ENCODE measurements at places on chromosomes 7 and 10.

DNA sequence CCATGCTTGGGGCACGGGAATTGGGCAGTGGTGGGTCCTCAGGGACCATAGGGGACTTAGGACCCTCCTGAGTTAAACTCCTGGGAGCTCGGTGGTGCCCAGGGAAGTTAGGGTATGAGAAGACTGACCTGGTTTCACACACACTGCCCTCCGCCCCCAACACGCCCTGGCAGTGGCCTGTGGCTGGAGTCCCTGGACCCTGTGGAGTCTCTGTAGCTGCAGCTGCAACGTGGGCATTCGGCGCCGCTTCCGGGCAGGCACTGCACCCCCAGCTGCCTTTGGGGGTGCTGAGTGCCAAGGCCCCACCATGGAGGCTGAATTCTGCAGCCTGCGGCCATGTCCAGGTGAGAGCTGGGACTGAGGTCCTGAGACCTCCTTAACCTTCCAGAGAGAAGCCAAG is 29.9 kb upstream of the ZNF862 start:
- no peak for DNase-seq

DNA sequence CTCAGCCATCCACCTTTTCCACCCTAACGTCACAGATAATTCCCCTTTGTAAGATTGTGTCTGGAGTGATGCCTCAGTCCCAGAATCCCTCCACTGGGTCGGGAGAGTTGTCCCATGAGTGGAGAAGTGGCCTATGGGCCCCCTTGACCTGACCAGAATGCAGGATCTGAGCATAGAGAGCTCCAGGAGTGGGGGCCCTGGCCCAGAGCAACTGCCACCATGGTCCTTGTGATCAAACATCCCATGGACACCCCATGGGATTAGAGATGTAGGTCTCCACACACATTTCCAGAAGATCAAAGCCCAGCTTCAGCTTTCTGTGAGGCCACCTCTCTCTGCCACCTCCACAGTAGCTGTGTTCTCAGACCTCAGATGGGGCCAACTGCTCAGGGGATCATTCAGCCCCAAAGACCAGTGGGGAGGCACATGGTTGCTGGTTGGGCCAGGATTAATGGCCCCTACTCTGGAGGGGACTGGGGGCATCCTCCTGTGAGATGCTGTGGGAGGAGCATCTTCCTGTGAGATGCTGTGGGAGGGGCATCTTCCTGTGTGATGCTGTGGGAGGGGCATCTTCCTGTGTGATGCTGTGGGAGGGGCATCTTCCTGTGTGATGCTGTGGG is 28.5 kb upstream of the DPYSL4 start:
- no peak for DNase-seq

DNA sequence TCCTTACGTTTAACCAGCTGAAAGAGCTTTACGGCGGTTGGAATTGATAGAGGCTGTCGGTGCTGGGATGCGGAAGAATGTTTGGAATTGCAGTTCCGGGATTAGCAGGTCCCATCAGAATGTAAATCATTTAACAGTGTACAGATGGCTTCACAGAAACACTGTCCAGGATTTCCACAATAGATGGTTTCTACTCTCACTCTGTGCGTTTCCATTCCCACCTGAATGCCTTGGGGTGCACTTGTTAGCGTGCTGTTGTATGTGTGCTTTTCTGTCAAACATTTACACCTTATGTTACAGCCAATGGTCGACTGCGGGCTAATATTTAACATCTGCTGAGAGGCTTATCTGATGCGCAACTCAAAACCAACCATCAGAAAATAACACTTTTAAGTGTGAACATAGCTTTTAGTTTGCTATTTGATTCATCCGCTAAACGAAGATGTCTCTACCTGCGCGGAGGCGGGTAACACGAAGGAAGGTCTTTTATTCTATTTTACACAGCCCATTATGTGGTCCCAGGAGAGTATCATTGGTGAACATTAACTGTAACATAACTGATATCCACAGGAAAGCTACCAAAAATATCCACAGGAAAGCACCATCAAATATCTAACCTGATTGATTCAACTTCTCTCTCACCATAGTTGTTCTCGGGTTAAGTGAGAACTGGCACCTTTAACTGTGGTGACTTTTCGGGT is 179.0 kb downstream of the PRPF18 start:
- no peak for DNase-seq

DNA sequence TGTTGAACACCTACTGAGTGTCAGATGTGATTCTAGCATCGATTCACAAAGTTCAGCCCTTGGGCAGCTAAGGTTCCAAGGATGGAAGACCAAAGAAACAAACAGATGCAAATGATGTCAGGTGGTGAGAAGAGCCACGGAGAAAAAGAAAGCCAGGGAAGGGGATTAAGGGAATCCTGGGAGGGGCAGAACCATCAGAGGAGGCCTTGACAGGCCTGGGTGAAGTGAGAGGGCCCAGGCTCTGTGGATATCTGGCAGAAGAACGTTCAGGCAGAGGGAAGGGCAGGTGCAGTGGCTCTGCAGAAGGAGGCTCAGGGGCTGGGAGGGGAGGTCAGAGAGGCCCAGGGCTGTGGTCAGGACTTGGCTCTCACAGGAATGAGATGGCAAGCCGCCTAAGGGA is 90.4 kb downstream of the C10orf105 start:
- no peak for DNase-seq

DNA sequence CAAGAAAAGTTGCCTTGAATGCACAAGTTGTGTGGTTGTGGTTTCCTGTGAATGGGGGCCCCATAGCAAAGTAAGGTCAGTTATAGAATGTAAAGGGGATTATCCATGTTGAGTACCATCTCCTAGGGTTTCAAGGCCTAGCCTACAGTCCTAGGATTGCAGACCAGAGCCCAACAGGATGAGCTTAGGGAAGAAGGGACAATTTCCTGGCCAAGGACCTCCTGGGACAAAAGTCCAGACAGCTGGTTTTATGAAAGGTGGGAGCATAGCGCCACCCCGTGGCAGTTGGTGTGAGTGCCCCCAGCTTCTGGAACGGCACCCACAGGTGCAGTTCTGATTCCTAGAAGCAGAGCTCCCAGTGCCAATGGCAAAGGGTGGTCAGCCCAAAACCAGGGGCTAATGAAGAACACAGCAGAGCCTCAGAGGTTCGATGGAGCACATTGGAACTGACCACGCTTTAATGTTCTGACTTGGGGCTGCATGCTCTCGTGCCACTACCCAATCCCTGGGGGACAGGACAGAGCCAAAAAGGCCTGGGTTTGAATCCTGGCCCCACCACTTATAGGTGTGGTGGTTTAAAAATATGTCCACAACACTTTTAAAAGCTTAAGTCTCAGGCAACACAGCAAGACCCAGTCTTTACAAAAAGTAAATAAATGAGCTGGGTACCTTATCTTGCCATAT is 25.8 kb upstream of the TMEM120A start:
- DNase-seq: peak; percentile 4

GRCh38 chr10:91909117-91909677 is at the start of gene FGFBP3:
FGFBP3 (minus strand) TSS chr10:91909486; CDS start chr10:91908969, 517 bp downstream.
- no peak for DNase-seq

- no peak for DNase-seq
Observed at GRCh38 chr7:155231941-155232340, 65.7 kb upstream of the INSIG1 start.

- DNase-seq: no peak
Observed at GRCh38 chr7:39894904-39895303, 55.2 kb upstream of the CDK13 start.

DNA sequence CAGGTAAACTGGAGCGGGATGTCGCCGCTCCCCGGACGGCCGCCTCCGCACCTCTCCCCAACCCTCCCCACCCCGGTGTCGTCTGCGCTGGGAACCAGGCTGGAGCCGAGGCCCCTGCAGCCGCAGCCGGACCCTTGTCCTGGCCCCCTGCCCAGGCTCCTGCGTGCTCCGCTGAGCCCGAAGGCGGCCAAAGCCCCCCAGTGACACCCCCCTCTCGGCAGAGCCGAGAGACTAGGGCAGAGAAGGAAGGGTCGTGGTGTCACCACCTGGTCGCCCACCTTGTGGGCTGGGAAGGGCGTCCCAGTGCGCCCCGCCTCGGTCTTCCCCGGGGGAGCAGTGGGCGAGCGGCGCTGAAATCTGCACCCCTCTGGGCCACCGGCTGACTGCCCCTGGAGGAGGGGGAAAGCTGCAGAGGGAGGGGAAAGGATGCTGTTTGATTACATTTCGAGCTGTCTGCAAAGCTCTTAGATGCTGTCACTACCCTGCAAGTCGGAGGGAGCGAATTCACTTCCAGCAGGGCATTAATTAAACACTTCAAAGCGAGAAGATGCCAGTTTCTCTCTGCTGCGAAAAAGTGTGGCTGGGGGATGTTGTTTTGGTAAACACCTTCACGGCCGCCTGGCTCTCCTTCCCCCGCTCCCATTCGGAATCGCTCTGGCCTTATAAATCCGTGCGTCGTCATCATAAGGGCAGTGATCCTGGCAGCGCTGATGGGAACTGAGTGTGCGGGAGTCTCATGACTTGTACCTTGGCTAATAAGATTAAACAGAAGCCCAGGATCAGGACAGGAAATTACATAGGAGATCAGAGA is 622 bp downstream of the DYNC1I1 start:
- no peak for DNase-seq

DNA sequence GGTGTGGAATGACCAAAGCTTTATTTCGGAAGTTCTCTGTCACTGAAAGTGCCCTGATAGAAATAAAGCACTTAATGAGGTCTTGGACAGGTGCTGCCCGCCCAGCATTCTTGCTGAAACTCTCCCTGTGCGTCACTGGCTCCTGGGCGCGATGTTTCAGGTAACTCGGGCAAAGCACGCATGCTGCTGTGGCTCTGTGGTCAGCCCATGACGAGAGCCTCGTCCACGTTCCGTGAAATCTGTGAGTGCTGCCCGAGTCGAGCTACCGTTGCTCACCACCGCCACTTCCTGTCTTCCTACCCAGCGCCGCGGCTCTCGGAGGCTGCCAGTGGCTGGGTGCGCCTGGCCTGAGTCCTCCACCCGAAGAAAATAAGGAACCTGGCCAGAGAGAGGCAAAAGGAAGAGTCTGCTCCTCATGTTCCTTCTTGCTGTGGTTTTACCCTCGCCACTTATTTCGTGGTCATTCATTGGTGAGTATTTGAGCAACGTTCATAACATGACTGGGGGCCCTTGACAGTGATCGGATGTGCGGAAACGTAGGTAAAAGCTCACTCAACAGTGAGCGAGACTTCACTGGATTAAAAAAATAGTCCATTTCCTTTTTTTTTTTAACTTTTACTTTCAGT is 95.5 kb downstream of the MAP3K8 start:
- no peak for DNase-seq

DNA sequence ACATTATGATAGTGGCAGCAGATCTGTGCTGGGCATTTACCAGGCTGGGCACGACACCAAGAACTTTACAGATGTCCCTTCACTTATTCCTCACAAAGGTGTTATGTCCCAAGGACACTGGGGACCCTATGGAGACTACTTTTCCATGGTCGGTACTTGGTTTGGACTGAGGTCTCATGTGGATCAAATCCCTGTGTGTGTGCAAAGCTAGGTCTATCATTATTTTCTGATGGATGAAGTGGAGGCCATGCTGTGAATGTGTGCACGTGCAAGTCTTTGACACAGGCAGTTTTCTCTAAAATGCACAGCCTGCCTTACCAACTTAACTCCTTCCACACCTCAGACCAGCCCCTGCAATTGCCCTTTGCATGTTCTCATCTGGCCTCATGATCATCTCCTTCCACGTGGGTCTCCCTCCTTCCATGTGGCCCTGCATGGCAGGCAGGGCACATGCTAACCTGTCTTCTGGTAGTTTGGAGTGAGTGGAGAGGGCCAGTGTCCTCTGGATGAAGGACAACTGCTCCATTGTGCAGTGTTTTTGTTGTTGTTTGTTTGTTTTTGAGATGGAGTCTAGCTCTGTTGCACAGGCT is 16.0 kb upstream of the ZNF273 start:
- no peak for DNase-seq

DNA sequence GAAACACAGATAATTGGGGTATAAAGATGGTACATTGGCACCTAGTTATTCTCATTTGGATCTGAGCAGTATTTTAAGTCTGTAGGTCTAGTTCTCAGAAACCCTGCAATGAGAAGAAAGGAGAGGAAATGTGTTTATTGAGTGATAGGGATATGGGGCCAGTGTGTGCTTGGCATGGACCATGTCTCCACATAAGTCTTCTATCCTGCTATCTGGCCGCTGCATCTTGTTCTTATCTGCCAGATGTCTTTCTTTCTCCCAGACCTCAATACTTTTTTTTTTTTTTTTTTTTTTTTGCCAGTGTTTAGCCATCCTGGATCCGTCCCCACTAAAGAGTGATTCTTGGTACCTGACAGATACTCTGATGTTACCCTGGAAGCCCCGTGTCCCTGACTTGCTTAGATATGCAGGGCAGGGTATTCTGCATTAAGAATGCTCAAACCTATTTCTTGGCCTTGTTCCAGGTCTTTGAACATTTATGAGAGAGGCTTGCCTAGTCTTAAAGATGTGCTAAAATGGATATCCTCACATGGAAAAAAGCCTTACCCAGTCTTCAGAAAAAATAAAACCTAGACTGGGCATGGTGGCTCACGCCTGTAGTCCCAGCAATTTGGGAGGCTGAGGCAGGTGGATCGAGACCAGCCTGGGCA is 10.0 kb downstream of the MTURN start:
- DNase-seq: no peak

- no peak for DNase-seq
Observed at GRCh38 chr7:148903504-148903903, 19.4 kb upstream of the EZH2 start.

- DNase-seq: no peak
Observed at GRCh38 chr10:130777507-130778165, 533.9 kb downstream of the TCERG1L start.

DNA sequence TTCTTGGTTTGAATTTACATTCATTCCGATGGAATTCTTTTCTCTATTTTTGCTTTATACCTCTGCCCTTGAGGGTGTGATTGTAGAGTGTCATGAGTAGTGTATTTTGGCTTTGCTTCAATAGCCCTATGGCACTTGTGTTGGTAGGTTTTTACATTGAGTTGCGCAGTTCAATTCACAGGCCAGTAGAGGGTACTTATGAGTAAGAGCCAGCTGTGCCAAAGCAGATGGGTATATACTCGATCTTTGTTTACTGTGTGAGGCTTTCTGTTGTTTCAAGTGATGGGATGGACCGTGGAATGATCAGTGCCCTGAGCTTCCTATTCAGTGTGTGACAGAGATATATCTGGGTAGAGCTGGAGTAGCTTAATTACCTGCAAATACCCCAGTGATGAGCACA is 4.3 kb upstream of the AKR1C3 start:
- DNase-seq: no peak

DNA sequence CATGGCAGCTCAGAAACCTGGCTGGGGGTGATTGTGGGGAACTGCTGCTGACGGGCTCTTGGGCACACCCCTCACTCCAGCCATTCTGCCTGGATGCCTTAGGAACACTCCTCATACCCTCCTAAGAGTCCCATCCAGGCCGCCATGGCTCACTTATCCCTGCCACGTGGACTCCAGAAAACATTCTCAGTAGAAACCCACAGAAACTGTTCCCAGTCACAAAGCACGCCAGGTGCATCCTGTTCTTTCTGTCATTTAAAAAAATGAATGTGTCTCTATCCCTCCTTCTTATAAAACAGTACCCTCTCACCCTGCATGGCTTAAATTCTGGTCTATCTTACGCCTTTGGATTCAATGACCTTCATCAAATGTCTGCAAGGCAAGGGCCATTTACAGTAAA is 177.7 kb downstream of the CUX1 start:
- DNase-seq: no peak
